NCI-H1694 (cell line): ENCODE measurements at places on chromosomes 1 and 21.

DNA sequence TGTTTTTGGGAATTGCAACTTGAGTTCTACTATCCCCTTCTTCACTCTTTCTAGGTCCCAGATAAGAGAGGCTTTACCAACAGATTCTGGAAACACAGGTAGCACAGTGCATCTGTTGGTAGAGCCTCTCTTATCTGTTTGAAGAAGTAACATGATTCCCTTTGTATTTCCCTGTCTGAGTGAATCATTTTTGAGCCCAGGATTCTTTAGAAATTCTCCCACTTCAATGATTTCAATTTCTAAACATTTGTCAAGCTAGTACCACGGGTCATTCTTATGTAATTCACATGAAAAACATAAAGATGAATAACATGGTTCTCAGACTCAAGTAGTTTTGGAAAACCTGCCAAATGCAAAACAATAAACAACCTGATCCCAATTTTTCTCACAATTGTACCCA, 72.0 kb upstream of the DUSP10 start:
- DNase-seq, result no peak

GRCh38 chr1:246066573-246066972, 440.5 kb downstream of the SMYD3 start:
- DNase-seq, result no peak

GRCh38 chr1:183096894-183097293, 73.7 kb downstream of the LAMC1 start:
- DNase-seq, result no peak

- no peak for DNase-seq
Measured at GRCh38 chr1:199124351-199124750, 485.5 kb downstream of the PTPRC start.

DNA sequence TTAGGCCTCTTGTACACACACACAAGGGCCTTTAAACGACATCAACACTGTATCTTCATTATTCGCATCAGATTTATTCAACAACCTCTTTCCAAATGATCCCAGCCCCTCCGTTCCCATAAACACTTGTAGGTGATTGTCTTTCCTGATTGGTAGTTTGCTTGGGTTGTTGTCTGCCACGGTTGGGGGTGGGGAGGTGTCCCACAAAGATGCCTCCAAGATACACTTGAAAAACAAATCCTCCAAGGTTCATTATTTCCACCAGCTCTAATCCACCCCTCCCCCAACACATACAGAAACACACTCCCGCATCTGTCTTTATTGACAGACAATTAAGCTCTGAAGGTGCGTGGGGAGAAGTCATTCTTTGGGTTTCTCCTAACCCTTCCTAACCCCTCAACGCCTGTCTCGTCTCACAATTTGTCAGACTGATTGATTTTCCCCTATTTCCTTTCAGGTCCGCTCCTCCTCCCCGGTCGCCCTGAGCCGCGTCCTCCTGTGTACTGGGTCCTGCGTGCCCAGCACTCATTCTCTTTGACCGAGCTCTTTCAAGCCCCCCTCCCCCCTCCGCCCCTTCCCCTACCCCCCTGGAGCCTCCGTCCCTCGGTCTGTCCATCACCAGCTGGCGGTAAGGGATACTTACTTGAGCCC, 1.4 kb downstream of the WDR26 start:
- DNase-seq, result no peak

DNA sequence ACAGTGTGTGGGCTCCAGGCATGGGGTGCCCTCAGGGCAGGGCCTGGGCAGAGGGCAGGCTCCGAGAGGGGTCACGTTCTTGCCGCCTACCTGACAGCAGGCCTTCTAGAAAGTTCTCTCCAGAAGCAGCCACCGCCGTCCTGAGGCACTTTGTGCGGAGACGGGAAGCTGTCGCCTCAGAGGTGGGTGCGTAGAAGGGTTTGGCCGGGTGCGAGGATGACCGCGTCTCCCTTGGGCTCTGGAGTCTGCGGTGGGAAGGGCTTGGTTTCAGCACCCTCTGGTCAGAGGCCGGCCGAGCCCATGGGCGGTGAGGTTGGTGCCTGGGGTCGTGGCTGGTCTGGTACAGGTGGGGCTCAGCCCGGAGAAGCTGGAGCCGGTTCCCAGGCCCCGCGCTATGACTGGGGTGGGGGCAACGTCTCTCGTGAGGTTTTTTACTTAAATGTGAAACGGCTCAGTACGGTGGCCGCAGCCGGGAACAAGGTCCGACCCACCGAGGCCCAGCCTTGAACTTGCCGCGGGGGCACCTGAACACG, 10.1 kb upstream of the TTLL10 start:
- no peak for DNase-seq

GRCh38 chr1:27303509-27303908, 18.5 kb upstream of the TMEM222 start:
- DNase-seq, result no peak

- DNase-seq, result no peak
Measured at GRCh38 chr1:193539731-193540459, 353.5 kb upstream of the B3GALT2 start.

DNA sequence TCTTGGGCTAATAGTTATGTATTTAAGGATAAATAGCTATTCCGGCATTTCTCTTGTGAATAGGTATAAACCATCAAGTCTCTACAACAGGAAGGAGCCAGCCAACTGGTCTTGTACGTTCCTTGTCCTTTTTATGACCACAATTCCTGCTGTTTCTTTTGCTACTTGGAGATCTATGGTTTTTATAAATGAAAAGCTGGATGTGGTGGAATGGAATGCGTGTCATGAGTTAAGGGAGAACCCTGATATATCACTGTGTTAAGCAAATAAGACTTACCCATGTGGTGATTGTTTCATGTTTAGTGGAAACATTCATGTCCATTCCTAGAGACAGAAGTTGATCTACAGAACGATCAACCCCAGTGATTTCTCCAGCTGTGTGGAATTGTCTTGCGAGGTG, 282.1 kb downstream of the RPS6KC1 start:
- no peak for DNase-seq

DNA sequence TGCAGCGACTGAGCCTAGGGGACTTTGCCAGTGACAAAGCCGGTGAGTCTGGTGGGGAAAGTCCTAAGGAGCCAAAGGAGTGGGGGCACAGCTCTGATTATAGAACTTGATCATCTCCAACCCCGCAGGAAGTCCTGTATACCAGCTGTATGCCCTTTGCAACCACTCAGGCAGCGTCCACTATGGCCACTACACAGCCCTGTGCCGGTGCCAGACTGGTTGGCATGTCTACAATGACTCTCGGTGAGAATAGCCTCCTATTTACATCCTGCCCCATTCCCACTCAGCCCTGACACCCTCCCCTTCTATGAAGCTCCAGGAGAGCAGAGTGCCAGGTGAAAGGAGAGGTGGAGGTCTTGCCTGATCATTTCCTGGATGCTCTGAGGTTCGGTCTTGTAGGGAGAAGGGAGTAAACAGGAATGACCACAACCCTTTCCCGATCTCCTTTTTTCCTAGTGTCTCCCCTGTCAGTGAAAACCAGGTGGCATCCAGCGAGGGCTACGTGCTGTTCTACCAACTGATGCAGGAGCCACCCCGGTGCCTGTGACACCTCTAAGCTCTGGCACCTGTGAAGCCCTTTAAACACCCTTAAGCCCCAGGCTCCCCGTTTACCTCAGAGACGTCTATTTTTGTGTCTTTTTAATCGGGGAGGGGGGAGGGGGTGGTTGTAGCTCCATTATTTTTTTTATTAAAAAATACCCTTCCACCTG, 1.2 kb upstream of the PPOX start:
- DNase-seq, result no peak

DNA sequence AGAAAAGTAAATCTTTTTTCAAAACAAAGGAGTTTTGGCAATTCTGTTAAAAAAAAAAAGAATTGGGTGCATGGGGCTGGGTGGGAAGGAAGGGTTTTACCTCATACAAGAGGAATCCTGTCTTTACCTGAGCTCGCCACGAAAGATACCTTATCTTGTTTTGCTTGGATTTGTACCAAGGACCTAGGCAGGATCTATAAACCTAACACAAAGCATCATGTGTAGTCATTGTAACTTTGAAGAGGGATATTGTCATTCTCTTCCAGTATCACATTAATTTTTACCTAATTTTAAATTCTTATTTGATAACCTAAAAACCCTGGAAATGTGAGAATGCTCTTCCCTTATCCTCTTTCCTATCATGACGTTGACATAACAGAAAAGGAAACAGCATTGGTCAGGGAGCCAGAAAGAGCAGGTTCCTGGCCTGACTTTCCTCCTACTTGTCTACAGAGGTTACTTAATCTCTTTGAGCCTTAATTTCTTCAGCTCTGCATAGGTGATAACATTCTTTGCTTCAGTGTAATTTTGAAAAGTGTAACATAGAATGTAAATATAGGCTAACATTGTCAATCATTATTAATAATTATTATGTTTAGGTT, 4.0 kb upstream of the LAMC1 start:
- DNase-seq, result no peak

DNA sequence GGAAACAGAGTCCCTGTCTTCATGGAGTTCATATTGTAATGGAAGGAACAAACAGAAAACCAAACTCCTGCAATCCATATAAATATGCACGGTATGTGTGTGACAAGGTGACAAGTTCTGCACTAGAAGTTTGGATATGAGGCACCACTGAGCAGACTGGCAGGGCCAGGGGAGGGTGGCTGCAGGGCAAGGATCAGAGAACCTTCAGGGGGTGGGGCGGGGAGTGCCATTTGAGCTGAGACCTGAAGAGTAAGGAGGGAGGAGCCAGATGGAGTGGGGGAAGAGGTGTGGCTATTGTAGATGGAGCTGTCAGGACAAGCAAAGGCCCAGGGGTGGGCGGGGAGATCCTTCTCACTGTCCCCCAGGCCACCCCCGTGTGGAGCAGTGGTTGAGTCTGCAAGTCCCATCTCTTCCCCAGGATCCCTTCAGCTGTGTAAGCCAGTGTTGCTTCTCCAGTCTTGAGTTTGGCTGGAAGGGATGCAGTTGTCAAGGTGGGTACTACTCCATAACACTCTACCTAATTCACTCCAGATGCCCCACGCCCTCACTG, 76.4 kb downstream of the ATP5PO start:
- no peak for DNase-seq

DNA sequence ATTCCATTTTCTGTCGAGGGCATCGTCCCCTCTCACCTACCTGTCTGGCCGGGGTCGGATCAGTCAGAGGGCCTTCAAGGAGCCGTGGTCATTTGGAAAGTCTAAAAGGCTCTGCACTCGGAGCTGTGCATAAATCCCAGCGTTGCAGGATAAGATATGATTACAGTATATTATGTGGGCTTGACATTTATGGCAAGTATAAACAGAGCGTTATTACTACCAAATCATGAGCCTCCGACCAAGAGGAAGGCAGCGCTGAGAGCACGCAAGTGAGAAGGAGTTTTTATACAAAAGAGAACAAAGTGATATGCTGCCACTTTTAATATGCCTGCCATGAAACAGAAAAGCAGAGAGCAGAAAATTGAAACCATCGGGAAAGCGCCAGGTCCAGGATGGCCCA, 419.4 kb upstream of the VAMP3 start:
- DNase-seq, result no peak

GRCh38 chr21:43194303-43195120, 25.7 kb downstream of the CRYAA start:
- no peak for DNase-seq

DNA sequence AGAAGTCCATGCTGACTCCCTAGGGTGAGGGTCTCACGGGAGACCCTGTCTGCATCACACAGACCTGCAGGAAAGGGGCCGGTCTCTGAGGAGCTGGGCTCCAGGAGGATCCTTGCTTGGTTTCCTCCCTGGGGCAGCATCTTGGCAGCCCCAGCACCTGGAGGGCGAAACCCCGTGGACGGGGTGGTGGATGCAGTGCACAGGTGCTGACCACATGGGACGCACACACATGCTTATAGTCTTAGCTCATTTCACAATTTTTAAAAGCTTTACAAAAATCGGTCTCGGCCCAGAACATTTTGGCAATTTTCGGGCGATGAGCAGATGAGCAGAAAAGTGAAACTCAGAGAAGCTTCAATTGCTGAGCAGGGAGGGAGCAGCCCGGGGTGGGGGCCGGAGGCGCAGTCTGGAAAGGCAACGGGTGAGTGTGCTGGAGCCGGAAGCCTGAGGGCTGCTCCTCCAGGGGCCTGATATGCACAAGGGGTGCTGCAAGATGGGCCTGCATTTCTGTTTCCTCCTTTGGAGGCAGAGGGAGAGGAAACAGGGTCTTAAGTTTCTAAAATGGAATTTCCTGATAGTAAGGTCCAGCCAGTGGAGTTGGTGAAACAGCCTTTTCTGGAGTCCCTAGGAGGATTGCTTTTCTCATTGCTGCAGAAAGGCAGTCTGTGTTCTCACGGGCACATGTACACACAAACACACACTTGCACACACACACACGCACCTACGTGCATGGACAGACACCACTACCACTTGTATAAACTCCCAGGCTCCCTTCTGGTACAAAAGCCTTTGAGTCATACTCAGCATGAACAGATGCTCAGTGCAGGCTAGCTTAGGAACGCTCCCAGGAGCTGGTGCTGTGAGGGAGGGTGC, 60.6 kb downstream of the SCCPDH start:
- DNase-seq, result peak; percentile 74

GRCh38 chr1:91549041-91549735, 48.5 kb downstream of the CDC7 start:
- no peak for DNase-seq

DNA sequence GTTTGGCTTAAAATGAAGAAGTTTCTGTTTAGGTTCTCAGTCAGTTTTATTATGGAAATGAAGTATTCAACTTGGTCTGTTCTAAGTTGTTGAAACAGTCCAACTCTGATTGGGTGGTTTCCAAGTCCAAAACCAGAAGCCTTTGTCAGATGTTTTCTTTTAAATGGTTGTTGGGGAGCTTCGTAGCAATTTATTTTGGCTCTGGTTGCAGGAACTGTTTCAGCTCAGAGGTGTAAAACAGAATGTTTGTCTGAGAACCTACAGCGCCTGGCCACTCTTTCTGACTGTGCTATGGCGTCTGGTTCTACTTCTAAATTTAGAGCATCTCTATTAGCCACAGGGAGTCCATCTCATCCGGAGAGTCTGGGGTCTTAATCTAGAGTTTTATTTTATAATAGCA, 582.6 kb upstream of the TMPRSS15 start:
- DNase-seq, result no peak

DNA sequence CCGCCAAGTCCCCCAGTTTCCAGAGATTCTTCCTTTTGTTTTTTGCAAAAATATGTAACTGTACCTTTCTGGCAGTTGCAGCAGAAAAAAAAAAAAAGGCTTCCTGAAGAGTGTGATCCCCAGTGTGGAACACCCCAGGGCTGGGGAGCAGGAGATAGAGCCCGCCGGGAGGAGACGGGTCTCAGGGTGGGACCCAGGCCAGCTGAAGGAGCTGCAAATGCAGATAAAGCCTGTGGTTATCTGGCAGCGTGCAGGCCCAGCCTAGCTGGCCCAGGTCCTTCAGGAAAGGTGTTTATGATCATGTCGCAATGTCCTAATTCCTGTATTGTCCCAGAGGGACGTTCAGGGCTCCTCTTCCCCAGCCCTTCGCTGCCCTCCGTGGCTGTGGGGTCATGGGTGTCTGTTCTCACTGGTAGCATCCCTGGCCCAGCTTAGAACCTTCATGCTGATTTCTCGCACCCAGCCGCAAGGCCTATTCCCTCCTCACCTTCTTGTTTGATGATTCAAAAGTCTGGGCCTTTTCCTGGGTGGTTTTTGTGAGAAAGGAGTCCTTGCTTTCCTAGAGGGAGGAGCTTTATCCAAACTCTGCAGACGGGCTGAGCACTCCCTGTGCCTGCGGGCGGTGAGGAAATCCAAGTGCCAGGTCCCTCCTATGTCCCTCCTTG, 26.2 kb downstream of the RNF187 start:
- no peak for DNase-seq
